ENCODE measurements at places on chromosomes 7 and 10. TPM values are rescaled to one million over a fixed set of nuclear protein-coding genes. Genes with fewer than 3 reads are reported as not detected.
A peak's percentile ranks its signal among the peaks of the same experiment; 100 is the strongest.

- DNase-seq = no peak
Measured at GRCh38 chr10:80532571-80532970, 5.1 kb upstream of the SH2D4B start.

DNA sequence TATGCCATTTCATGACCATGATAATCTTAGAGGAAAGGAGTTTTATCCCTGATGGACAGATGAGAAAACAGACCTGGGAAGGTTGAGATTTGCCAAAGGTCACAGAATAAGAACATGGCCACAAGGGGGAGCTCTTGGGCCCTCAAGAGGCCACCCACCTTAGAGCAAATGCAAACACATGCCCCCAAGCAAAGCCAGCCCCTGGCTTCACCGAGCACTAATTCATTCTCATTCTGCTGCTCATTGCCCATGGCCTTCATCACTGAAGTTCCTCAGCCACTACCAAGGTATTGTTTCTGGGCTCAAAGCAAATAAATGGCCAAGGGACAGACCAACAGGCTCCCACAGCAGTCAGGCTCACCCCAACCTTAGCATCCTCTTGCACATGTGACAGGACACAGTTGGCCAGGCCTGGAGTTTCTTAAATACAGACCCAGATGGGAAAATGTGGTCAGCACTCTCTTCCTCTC, 44.2 kb downstream of the PDLIM1 start:
- DNase-seq = peak; percentile 75

GPAM gene
- total RNA-seq = 4.5 TPM

GRCh38 chr7:23955600-23956149, 245.7 kb downstream of the STK31 start:
- DNase-seq = no peak

GRCh38 chr7:101518336-101518735, 110.8 kb downstream of the MYL10 start:
- DNase-seq = no peak

GRCh38 chr7:4871930-4872675, 10.3 kb upstream of the PAPOLB start:
- DNase-seq = no peak

DNA sequence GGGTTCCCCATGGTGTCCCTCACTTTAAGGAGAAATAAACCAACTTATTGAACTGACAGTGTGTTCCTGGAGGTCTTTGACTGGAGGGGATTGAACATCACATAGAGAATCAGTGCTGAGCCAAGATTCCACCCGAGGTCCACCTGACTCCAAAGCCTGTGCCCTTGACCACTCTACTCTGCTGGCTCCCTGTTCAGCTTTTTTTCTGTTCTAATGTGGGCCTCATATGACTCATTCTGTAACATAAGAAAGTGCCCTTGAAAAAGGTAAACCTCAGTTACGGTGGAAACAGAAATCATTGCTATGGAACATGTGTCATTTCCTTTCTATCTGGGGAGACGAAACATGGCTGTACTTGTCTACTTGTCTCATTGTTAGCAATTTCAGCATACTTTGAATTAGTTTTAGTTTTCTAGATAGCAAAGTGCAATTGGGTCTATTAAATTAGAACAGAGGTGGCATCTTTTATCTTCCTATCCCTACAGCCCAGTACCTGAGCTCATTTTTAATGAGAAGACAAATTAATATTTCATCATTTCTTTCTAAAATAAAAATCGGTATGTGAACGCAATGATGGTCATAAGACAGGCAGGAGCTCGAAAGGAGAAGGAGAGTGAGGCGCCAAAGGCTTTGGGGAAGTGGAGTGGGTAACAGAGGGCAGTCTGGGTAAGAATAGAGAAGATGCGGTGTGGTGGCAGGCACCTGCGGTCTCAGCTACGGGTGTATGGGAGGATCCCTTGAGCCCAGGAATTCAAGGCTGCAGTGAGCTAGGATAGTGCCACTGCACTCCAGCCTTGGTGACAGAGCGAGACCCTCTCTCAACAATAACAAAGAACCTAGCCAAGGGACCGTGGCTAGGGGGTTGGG, 1.5 kb downstream of the GSDME start:
- DNase-seq = no peak

SP8 gene
- 27.2 TPM for total RNA-seq

MBL2 gene
- total RNA-seq = not detected

DNA sequence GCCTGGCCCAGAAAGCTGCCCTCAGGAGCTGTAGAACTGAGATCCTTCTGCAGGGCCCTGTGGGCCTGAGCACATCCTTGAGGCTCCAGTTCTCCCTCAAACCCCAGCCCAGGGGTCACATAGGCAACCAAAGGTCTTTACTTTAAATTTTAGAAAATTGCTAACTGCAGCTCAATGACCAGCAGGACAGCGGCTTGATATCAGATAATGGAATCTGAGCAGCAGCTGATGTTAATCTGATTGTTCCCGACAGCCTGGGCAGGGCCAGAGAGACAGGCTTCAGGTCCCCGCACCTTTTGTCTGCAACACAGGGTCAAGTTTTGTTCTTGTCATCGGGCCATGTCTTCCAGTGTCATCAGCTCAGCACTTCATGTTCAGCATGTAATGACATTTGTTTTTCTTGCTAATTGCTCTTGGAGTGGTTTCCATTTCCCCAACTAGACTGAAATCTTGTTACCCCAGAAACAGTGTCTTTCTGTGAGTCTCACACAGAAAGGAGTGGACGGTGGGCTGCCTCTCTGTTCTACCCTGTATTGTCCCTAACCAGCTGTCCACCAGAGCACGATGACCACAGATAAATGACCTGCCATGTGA, 91.0 kb downstream of the PAXIP1 start:
- DNase-seq = no peak

DNA sequence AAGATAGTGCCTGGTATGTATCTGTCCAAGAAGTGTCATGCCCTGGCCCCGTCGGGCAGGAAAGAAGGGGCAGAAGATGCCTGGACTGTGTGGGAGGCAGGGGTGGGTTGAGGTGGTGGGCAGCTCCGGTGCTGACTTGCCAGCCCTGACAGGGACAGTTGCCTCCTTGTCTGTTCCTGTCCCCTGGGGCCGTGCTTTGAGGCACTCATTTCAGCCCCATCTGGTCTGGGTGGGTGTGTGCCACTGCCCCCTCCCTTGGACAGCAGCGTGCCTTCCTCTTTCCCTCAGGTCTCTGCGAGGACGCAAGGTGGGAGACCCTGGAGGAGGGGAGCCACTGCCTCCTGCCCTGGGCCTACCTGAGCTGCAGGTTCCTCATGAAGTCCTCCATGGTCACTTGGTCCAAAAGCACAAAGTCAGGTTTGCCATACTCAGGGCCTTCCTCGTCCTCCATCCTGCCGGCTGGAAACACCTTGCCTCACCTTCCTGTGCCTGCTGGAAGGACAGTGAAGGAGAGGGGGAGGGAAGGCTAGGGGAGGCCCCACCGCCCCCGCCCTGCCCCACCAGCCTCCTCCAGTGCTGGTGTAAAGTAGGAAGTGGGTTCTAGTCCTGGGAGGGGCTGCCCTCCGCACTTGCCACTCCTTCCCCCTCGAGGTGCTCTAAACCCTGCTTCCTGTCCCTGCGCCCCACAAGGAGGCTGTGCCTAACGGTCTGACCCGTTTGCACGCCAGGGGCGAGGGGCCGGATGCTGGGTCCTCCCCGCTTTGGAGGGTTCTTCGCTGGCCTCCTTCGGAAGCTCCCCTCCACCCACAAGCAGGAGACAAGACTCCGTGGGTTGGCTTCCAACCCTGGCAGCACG, at the start of gene MYO1G:
Gene MYO1G (minus strand): TSS at position 505 of the 856 bp plus-strand sequence. CDS start 54 bp downstream, at position 451.
- DNase-seq = no peak

TSPAN12 gene
- total RNA-seq = 1.3 TPM

DNA sequence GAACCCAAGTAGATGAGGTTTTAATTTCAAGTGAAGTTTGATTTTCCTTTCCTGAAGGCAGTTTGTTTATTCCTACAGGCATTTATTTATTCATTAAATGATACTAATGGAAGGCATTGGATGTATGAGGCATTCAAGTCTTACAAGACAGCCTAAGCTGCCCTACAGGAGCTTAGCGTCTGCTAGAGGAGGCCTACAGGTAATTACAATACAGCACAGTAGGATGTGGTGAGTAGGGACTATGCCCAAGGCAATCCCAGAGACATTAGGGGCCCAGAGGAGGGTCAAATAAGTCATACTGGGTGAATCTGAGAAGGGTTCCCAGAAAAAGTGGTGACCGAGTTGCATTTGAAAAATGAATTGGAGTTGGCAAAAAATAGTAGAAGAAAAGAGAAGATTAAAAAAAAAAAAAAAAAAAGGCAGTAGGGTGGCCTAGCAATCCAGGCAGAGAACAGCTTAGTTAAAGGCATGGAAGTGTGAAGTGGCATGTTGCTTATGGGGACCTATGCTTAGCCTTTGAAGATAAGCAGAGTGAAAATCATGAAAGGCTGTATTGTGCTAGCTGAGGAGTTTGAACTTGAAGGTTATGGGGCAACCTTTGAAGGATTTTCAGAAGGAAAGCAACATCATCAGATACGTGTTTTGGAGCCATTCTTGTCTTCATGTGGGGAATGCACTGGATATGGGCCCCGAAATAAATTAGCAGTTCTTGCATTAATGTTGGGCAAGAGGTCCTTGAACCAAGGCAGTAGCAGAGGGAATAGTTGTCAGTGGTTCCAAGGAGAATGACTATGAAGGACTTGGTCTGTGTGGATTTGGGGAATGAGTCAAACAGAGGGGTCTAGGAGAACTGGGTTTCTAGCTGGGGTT, 65.5 kb downstream of the SNX10 start:
- DNase-seq = no peak

- no peak for DNase-seq
Measured at GRCh38 chr7:103989200-103989784, at the start of gene RELN. RELN (minus strand) TSS chr7:103989658; CDS start chr7:103989356, 302 bp downstream.

GRCh38 chr10:104589871-104590270, 51.2 kb upstream of the SORCS3 start:
- DNase-seq = no peak

DNA sequence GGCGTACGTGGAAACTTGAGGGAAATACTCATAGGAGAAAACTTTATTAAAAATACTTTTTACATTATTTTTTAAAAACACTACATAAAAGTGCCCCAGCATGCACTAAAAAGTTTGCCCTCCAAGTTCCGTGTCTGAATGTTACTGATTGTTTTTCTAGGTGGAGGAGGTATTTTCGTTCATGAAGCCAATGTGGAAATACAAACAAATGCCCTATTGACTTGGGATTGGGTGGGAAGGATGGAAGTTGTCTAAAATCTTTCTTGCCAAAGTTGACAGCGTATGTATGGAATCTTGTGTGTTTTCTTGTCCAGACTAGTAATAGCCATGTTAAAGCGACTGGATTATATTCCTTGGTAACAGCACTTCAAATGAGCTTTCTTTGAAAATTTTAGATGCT, 1.2 kb downstream of the PROSER2 start:
- DNase-seq = no peak

- no peak for DNase-seq
Measured at GRCh38 chr7:136214356-136214755, 237.2 kb upstream of the MTPN start.

DNA sequence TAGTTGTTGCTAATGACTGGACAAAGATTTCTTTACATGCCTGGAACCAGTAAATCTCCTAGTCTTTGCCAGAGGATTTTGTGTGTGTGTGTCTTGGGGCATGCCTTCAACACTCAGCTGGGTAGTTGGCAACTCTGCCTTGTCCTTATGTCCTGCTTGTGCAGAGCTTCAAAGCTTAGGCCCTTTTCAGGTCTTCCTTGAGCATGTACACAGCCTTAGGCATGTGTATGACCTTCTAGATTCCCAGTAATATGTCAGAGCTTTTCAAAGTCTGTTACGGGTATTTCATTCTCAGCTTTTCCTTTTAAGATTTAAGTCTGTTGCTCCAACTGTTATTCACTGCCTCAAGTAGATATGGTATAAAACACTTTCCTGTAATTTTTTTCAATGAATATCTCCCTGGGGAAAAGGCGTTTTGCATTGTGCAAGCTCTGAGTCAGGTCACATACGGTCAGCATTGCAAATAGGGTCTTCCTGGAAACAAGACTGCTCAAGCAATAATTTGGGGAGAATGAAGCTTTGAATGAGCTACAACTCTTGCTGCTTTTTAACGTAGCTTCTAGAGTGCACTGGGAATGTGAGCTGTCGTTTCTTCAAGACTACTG, 25.5 kb downstream of the SHOC2 start:
- DNase-seq = no peak

GRCh38 chr10:110138197-110138812, 69.1 kb upstream of the MXI1 start:
- no peak for DNase-seq

DNA sequence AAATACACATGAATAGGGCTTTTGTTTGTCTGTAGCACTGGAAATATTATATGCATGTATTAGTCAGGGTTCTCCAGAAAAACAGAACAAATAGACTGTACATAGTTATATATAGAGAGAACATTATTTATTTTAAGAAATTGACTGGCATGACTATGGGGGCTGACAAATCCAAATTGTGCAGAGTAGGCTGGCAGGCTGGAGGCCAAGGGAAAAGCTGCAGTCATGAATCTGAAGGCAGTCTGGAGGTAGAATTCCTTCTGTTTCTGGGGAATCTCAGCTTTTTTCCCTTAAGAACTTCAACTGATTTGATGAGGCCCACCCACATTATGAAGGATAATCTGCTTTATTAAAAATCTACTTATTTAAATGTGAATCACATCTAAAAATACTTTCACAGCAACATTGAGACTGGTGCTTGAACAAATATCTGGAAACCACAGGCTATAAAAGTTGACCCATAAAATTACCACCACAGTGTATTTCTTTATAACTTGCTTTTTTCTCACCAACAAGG, 344.2 kb upstream of the KIAA1217 start:
- no peak for DNase-seq

DNA sequence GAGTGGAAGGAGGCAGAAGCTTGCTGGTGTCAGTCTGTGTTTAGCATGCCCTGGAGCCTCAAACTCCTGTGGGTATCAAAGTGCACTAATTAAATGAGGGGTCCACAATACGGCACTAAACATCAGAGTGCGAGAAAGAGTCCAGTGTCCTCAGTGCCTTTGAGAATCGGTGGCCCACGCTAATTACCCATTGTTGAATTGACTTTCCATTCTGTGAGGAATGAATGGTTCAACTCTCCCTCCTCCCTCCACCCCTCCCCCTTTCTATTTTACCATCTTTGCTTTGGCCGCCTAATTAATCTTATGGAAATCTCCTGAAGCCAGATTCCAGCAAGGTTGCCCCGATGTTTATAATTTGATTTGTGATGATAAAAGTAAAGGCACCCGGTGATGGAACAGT, 217.8 kb downstream of the TFEC start:
- no peak for DNase-seq
